ENCODE measurements at places on chromosomes 7 and 10.

DNA sequence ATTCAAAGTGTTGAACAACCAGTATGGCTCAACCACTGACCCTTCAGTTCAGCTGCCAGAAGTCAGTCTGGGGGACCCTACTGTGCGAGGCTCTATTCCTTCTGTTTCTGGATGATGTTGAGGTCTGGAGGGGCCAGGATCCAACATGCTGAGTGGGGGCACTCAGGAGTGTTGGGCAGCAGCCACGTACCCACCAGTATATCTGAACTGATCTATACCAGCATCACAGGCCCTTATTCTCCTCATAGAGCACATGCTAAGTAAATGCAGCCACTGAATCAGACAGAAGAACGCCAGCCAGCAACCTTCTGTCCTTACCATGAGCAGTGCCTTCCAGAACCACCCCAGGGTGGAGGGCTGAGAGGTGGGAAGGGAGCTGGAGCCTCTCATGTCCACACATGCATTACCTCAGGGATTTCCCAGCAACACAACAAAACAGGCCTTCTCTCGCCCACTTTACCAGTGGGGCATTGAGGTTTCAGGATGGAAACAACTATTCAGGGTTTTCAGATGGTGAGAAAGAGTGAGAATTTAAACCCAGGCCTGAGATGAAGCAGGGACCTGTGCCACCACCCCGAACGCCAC, 6.8 kb upstream of the MSMB start:
- no peak for DNase-seq

- DNase-seq, result no peak
Measured at GRCh38 chr10:96420228-96421009, 61.6 kb upstream of the OPALIN start.

DNA sequence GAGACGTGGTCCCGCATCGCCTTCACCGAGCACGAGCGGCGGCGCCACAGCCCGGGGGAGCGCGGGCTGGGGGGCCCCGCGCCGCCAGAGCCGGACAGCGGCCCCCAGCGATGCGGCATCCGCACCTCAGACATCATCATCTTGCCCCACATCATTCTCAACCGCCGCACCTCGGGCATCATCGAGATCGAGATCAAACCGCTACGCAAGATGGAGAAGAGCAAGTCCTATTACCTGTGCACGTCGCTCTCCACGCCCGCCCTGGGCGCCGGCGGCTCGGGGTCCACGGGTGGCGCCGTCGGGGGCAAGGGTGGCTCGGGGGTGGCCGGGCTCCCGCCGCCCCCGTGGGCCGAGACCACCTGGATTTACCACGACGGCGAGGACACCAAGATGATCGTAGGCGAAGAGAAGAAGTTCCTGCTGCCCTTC, 737 bp downstream of the CNNM2 start:
- peak; percentile 31 for DNase-seq

- no peak for DNase-seq
Measured at GRCh38 chr10:57218382-57218781, 857.3 kb upstream of the ZWINT start.

GRCh38 chr7:106312099-106312871, 27.5 kb upstream of the NAMPT start:
- no peak for DNase-seq

GRCh38 chr10:5142199-5142598, 42.8 kb downstream of the AKR1C8 start:
- DNase-seq, result no peak

- peak; percentile 97 for DNase-seq
Measured at GRCh38 chr7:23246555-23246954, at the start of gene GPNMB. TSS of gene GPNMB (plus strand) at chr7:23246775. CDS start at chr7:23246858, 83 bp downstream.

GRCh38 chr10:22335173-22335933, 9.9 kb upstream of the SPAG6 start:
- DNase-seq, result peak; percentile 62

GRCh38 chr7:22427855-22428254, 70.9 kb upstream of the RAPGEF5 start:
- no peak for DNase-seq

DNA sequence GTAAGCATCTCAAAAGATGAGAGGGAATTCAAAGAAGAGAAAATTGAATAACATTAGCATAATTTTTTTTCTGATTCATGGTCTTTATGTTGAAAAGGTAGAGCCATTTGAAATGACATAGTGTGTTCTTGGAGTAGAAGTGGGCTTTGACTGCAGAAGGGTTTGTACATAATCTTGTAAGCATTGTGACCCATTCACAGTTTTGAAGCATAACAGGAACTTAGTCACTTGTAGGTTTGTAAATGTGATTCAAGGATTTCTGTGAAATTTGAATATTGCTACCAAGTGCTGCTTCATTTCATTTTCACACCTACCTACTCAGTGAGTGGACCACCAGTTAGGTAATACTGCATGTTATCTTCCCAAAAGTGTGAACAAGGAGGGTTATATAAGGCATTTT, 68.6 kb downstream of the PON1 start:
- no peak for DNase-seq

- DNase-seq, result no peak
Measured at GRCh38 chr7:46390042-46390441, 469.0 kb upstream of the IGFBP3 start.

DNA sequence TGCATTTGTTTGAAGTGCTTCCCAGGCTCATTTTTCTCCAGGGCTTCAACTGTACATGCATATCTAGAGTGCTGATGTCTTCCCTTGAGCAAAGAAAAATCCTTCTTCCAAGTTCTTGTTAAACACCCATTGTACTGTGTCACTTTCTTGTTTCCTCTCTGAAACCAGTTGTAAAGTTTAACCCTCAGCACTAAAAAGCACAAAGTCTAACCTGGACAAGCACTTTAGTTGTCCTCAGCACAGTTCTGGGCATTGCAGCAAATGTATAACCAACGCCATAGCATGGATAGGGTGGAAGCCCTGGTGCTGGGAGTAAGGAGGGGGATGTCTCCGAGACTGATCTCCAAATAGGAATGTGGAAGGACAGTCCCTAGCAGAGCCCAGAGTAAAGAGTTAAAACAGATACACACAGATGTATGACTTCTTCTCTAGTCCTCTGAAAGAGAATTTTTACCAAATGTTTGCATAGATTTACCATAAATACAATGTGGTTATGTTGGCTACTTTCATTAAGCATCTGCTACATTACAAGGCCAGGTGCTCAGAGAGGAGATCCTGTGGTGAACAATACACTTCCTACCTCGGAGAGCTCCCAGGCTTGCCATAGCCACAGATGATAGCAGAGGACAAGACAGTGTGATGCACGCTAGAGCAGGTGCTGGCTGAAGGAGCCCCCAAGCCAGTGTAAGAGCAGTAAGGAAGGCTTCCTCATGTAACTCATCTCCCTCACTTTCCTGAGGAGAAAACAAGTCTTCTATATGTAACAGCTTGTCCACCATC, 57.0 kb downstream of the DNAJC12 start:
- no peak for DNase-seq

GRCh38 chr7:127755521-127755920, 103.5 kb downstream of the SND1 start:
- no peak for DNase-seq

DNA sequence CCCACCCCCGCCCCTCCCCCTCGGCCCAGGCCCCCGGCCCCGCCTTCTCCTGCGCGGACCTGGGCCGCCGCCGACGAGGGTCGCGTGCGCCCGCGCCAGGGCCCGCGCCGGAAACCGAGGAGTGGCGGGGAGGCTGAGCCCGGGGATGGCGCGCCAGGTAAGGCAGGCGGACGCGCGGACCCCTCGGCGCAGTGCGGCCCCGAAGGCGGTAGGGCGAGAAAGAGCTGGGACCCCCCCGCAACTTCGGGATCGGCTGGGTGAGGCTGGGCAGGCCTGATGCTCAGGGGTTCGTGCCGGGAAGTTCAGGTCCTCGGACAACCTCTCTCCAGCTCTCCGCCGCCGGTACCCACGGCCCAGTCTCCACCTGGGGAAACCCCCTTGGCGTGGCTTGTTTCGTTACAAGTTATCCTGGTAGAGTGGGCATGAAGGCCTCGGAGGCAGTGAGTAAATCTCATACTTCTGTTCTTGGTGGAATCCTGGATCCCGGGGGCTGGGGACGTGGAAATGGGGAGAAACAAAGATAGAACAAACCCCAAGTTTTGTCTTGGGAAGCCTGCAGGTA, 58.4 kb downstream of the ZNF467 start:
- DNase-seq, result no peak

- no peak for DNase-seq
Measured at GRCh38 chr7:98000356-98000755, 10.4 kb upstream of the OCM2 start.

DNA sequence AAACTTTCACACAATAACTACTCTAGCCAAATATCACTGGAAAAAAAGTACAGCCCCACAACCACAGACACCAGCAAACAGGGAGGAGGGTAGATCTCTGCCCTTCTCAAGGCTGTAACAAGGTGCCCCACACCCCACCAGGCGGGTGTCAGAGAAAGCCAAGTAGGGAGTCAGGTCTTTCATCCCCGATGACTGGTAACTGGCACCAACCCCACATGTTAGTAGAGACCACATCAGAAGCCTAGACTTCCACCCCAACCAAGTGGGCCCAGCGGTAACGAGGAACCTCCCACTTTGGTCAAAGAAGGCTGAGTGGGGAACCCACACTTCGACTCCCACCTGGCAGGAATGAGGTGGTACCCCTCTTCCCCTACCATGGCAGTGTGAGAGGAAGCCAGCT, 16.4 kb upstream of the RUFY2 start:
- DNase-seq, result no peak

DNA sequence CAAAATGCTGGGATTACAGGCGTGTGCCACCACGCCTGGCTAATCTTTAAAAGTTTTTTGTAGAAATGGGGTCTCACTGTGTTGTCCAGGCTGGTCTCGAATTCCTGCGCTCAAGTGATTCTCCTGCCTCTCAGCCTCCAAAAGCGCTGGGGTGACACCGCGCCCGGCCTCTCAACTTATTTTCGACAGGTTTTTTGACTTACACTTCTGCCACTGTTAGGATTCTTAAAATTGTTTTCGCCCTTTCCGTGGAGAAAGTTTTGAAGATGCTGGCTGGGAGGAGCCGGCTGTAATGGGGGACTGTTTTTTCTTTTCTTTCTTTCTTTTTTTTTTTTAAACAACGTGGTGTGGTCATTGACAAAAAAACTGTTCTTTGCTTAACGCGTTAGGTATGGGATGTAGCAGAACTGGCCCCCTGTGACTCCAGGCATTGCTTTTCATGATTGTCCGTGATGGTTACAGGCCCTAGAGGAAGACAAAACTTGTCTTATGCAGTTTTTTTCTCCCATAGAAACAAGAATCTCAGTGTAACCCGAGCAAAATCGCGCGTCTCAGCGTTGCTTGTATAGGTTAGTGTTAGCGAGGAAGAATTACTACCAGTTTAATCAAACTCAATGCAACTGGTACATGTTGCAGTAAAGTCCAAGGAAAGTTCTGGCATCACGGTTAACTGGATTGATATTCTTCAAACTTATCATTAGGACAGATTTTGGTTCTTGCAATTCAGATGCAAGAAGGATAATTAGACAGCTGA, 72.2 kb downstream of the DAGLB start:
- DNase-seq, result peak; percentile 52

- DNase-seq, result no peak
Measured at GRCh38 chr7:13984061-13984460, 5.4 kb downstream of the ETV1 start.

DNA sequence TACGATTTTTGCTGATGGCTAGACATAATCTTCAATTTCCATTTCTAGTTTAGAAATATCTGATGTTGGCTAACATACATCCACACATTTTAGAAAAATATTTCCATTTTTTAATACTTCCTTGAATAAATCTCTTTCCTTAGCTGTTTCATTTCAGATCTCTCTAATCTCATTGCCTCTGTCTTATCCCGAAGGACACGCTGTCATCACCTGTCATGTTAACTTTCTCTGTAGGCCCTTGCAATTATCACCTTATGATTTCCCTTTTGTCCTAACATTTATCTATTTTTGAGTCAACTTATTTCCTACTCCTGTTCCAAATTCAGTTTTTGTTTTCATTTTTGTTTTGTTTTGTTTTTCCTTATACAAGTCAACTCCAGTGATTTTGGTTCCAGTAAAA, 173.1 kb upstream of the POM121L12 start:
- no peak for DNase-seq

DNA sequence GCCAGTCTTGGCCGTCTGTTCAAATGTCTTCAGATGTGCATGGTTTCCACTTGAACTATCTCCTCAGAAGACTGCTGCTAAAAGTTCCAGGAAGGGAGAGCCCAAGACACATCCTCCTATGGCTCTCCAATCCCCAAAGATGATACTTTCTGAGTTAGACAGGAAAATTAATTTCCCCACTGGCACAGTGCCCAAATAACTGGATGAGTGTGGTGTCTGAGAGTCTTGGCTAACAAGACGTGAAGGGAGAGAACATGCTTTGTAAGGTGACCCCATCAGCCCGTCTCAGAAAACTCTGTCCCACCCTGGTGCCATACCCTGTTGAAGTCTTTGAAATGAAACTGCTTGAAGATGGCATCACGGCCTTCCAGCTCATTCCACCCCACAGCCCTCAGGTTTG, 2.9 kb downstream of the PCBD1 start:
- no peak for DNase-seq

GRCh38 chr7:85184599-85185423, 2.0 kb downstream of the SEMA3D start:
- DNase-seq, result peak; percentile 71

DNA sequence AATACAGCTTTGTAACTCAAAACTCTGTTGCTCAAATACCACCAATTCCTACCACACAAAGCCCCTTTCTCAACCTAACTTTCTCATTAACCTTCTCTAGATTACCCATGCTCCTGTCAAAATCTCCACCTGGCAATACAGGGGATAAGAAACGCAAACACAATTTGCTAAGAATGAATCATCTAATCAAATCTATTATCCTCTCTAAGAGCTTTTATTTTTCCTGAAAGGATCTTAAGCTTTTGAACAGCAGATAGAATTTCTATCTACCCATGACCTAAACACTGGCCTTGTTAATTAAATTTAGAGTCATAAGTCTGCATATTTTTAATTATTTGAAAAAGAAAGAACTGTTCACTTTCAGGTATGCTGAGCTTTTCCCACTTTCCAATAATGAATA, 98.3 kb downstream of the HBP1 start:
- no peak for DNase-seq

DNA sequence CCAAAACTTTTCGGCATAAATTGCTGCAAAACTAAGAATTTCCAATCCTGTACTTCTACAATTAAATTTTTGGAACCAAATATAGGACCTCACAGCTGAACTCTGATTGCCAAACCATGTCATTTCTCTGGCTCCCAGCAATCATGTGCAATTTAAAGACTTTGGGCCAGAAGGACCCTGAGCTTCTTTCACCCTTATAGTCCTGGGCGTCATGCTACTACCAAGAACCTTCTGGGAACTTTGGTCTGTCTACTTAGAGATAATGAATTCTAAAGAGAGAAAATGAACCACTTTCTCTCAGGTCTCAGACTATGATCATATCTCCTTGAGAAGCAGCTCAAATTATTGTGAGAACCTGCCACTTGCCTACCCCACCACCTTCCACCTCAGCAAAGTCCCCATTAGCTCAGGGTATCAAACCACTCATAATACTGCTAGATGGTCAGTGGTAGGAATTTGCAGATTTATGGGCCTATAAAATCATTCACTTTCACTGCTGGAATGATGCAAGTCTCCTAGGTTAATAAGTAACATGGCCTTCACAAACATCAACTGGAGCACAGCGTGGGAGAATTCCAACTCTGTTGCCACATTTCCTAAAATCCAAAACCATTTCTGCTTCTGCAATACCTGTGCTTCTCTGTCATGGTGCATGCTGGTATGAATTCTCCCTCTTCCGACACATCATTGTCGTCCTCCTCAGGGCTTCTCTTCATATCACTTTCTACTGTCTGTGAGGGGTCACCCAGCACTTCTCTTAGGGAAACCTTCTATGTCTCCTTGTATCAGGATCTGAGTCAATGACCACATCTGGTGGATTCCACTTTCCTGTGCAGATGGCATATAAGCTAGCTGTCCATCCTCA, 6.6 kb upstream of the WDR91 start:
- DNase-seq, result no peak

- DNase-seq, result peak; percentile 37
Measured at GRCh38 chr7:142463401-142463850, 205.6 kb upstream of the PRSS58 start.

All from EH (cell line).